ENCODE measurements at places on chromosomes 3 and 15. TPM values are rescaled to one million over a fixed set of nuclear protein-coding genes. Genes with fewer than 3 reads are reported as not detected.

The KCNH8 gene
- not detected for total RNA-seq

The MESP2 gene
- total RNA-seq: 0.50 TPM

The STAC gene
- total RNA-seq: 2.1 TPM

The SACM1L gene
- total RNA-seq: 12.5 TPM

The SLC28A1 gene
- total RNA-seq: 0.04 TPM

The BBX gene
- 13.3 TPM for total RNA-seq

The ZNF860 gene
- total RNA-seq: 1.4 TPM

The OXSR1 gene
- 29.8 TPM for total RNA-seq
